ENCODE measurements at places on chromosomes 16 and 17.

DNA sequence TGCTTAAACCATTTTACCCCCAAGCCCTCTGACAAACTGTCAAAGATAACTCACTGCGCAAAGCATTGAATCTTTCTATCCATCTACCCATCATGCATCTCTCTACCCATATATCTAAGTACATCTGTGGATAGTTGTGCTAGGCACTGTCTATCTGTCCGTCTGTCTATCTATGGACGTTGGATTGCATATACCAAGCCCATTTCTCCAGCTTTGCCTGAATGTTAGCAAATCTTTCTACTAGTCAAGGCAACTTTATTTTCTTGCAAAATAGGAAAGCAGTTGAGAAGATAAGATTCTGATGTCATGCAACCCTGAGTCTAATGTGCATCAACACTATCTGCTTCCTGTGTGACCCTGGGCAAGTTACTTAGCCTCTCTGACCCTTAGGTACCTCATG lies 117.2 kb downstream of the XYLT1 start:
- DNase-seq = no peak

GRCh38 chr16:67935101-67935401 lies 1.6 kb downstream of the PSMB10 start:
- no peak for DNase-seq

DNA sequence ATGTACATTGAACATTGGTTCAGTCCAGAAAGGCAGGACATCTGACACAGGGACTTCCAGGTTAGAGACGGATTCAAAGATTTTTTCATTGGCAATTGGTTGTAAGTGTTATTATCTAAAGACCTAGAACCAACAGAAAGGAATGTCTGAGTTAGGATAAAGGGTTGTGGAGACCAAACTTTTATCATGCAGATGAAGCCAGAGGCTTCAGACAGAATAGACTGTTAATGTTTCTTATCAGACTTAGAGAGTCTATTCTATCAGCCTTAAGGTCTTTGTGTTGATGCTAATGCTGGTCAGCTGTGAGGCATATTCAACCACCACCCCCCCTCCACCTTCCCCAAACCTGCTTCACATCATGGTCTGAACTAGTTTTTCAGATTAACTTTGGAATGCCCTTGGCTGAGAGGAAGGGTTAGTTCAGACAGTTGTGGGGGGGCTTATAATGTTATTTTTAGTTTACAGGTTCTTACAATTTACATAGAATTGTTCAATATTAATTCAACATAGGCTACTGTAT lies 2.1 kb upstream of the ITGB3 start:
- no peak for DNase-seq

- DNase-seq = no peak
Measured at GRCh38 chr16:86637744-86638143, 59.4 kb downstream of the FOXL1 start.

DNA sequence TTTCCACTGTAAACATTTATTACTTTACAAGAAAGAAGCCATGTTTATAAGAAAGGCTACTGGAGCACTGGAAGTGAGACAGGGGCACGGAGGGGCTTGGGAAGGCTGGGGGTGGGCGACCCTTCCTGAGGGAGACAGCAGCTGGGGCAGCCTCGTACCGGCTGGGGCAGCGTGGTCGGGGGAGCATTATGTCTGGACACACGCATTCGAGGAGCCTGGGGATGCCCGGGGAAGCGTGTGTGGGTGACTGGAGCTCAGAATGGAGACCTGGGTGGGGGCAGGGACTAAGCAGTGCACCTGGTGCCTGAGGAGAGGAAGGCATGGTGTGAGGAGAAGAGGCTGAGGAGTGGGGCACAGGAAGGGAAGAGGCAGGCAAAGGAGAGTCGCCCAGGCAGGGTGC lies 64.5 kb downstream of the SRCIN1 start:
- no peak for DNase-seq

GRCh38 chr16:10865991-10866966 lies 10.7 kb upstream of the CIITA start:
- no peak for DNase-seq

GRCh38 chr17:73121506-73121905 lies 29.0 kb upstream of the SLC39A11 start:
- no peak for DNase-seq

- DNase-seq = no peak
Measured at GRCh38 chr16:89575247-89576152, at the start of gene CPNE7. TSS of gene CPNE7 (plus strand) at chr16:89575758. CDS start at chr16:89575898, 140 bp downstream.

DNA sequence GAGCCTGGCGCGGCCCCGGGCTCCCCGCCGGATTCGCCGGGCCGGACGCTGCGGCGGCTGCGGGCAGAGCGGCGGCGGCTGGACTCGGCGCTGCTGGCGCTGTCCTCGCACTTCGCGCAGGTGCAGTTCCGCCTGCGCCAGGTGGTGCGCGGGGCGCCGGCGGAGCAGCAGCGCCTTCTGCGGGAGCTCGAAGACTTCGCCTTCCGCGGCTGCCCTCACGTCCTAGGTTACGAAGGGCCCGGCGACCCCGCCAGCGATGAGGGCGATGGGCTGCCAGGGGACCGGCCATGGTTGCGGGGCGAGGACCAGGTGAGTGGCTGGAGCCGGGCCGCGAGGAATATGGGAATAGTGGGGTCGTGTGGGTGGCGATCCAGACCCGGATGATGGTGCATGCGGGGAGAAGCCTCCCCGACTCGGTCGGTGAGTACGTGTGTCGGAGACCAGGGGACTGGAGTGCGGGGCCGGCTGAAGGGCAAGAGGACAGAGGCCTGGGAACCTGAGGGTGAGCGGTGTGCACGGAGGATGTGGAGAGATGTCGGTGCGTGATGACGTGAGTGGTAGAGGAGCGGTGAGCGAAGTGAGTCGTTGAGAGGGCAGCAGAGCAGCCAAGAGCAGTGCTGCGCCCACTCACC lies 517 bp downstream of the RUNDC1 start:
- no peak for DNase-seq

Data from NCI-H187 treated with DMSO at 0.1 percent for 48 hours (cell line).